ENCODE measurements at places on chromosomes 5 and 9. TPM values are rescaled to one million over a fixed set of nuclear protein-coding genes. Genes with fewer than 3 reads are reported as not detected.

GRCh38 chr5:73709536-73710129, 83.6 kb downstream of the ARHGEF28 start:
- no peak for DNase-seq

DNA sequence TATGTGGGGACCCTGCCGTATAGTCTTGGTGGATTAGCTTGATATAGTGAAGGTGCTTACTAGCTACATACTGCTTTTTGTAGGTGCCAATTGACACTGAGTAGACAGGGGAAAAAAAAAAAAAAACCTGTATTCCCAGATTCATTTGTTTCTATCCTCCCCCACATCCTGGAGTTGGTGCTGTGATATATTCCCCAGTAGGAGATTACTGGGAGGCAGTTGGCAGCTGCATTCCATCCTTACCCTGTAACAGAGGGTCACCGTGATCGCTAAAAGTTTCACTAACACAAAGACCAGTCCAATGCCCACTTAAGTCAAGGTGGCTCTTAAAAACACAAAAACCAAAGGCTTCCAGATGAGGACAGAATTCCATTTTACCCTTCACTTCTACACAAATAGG, 27.4 kb upstream of the TOMM5 start:
- no peak for DNase-seq

- DNase-seq = no peak
Measured at GRCh38 chr9:82081496-82081895, 92.9 kb downstream of the SPATA31D1 start.

DNA sequence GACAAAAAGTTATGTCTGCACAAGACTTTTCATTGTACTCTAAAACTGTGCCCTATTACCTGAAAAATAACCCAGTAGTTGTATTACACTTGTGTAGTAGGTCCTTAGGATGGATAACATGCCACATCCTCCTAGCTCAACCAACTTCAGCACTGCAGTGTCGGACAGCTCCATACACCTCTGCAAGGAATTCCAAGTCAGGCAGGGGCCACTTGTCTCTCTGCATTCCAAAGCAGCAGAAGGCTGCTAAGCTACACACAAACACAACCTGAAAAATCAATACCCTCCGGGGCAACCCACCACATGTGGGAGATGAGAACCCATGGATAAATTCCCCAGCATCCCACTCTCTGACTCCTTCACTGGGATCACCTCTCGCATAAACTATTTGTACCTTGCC, 50.2 kb downstream of the MED10 start:
- DNase-seq = peak; percentile 75

DNA sequence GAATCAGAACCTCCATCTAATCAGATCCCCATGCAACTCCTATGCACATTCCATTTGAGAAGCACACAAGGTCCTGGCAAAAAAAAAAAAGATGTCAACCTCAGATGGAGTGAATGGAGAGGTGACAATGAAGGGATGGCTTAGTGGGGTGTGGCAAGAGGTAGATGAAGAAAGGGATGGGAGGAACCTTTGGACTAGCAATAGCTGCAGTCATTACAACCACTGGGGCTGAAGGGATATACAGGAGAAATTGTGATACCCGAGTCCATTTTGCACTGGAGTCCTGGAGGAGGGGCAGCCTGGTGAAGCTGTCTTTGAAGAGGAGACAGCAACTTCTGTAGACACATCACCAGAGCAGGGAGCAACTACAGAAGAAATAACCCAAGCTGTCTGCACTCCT, 219.6 kb downstream of the ENC1 start:
- no peak for DNase-seq

DNA sequence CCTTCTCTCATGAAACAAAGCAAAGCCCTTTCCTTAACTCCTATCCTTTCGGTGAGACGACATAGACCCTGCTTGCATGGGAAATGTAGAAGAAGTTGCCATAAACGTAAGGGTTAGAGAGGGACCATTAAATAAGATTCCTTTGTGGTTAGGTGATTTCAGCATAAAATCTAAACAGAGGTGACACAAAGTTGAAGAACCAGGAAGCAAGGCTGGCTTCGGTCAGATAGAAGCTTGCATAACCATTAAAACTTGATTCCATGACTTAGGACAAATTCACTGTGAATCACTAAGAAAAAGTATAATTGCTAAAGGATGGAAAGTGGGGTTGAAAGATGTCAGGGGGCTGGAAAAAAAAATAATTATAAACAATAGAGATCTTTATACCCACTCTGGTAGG, 30.9 kb upstream of the ABLIM3 start:
- no peak for DNase-seq

DNA sequence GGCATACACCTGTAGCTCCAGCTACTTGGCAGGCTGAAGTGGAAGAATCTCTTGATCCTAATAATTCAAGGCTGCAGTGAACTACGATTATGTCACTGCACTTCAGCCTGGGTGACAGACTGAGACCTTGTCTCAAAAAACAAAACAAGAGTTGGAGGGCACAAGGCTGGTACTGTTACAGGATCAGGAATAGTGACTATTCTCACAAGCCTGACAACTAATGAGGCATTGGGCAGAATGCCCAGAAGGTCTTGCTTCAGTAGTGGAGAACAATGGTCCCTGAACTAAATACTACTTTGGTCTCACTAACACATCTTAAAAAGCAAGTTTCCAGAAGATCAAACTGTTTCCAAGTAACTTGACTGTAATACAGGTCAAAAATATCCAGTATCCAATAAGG, 182.9 kb upstream of the RFX3 start:
- no peak for DNase-seq

- DNase-seq = no peak
Measured at GRCh38 chr5:61162832-61163567, 732 bp upstream of the SMIM15 start.

- no peak for DNase-seq
Measured at GRCh38 chr5:38603691-38604090, 47.2 kb upstream of the LIFR start.

- DNase-seq = no peak
Measured at GRCh38 chr5:157799578-157799977, 56.1 kb downstream of the LSM11 start.

- no peak for DNase-seq
Measured at GRCh38 chr5:123776761-123777160, 264.8 kb downstream of the CSNK1G3 start.

- DNase-seq = no peak
Measured at GRCh38 chr5:154701181-154701580, 54.0 kb upstream of the LARP1 start.

DNA sequence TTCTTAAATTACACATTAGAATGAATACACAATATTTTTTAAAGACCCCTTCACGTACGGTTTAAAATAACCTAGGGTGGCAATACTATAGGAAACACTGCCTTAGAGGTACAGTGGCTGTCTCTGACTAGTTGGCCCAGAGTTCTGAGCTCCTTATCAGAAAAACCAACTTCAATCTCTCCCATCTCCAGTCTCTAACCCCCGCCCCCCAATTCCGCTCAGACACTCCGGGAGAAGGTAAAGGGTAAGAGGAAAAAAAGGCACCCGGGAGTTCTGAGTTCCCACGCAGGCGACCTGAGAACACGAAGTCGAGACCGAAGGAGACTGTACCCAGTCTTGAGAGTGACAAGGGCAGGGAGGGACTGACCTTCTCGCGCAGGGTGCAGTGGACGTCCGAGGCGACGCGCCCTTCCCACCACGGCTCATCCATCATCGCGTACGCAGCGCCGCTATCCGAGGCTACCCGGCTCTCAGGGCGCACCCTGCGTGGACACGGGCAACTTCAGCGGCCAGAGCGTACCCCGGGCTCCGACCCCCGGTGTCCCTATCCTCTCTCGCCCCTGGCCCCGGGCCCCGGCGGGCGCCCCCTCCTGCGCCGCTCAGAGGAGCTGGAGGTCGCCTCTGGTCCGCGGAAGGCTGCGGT, 752 bp downstream of the CCNJL start:
- DNase-seq = no peak

- no peak for DNase-seq
Measured at GRCh38 chr9:95952471-95952870, 77.0 kb downstream of the ERCC6L2 start.

DNA sequence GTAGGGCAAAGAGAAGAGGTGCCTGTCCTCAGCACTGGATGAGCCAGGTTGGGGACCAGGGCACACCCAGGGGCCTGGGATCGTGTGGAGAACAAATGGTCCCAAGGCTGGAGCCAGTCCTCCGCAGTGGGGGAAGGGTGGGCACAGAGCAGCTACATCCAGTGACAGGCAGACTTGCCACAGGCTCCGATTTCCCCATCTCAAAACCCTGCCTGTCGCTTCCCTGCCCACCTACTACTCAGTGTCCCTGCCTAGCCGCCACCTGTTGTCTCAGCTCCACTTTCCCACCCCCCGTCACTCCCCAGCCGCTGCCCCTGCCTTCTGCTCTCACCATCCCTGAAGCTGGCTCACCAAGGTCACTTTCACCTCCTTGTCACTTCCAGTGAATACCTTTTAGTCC, 13.9 kb upstream of the ENHO start:
- DNase-seq = no peak

DNA sequence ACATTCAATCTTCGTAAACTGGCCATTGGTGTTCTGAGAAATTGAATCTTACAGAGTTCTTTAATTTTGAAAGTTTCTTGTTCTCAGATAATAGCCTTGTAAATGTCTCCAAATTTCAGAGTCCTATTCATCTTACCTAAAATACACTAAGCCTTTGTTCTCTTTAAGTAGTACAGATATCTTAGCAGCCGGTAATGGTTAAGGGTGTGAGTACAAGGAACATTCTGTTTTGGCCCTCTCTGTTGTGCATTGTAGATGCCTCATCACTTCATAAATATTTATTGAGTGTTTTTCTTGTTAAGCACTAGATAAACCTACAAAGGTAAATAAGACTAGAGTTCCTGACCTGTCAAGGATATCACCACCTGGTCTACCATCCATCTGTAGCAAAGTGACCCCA, 35.2 kb downstream of the ZCCHC7 start:
- DNase-seq = no peak

DNA sequence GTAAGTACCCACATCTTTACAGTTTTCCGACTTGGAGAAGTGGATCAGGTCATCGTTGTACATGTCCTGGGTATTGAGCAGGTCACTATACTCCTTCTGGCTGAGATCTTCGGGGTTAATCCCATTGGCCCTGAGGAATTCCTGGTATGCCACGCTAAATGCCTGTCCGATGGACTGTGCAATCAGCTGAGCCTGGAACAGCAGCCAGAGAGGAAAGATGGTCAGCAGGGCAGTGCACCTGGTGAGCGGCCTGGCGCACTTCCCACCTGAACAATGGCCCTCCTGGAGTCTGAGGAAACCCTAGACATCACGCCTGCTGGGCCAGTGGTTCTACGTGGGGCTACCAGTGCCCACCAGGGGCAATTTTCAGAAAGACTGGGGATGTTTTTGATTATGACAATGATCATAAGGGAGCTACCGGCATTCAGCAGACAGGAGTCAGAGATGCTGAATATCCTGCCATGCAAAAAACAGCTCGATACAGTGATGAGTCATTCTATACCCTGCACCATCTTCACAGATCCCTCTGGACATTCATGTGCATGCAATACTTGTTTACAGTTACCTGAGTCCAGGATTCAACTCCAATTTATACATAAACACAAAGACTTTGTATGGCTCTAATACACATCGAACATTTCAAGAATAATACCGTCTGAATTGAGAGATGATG, 127.2 kb downstream of the ENTREP1 start:
- no peak for DNase-seq

DNA sequence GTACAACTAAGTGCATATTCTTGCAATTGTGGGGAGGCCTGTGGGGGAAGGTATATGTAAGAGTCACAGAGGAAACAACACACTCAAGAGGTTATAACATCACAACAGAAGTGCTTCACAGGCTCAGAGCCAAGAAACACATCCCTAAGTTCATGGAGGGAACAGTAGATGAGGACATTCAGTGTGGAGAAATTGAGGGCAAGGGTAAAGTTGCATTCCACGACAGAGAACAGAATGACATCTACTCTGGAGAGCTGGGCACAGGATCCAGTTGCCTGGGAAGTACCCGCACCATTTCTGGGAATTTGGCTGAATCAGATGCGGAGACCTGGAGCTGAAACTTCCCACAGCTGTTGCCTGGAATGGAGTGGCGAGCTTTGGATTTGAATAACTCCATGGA, 197.2 kb downstream of the NXNL2 start:
- no peak for DNase-seq

- peak; percentile 37 for DNase-seq
Measured at GRCh38 chr9:135295551-135296300, 183.9 kb upstream of the PPP1R26 start.

- no peak for DNase-seq
Measured at GRCh38 chr9:121340676-121341392, 29.2 kb downstream of the STOM start.

GRCh38 chr5:116032991-116033390, 719 bp downstream of the ARL14EPL start:
- DNase-seq = no peak

DNA sequence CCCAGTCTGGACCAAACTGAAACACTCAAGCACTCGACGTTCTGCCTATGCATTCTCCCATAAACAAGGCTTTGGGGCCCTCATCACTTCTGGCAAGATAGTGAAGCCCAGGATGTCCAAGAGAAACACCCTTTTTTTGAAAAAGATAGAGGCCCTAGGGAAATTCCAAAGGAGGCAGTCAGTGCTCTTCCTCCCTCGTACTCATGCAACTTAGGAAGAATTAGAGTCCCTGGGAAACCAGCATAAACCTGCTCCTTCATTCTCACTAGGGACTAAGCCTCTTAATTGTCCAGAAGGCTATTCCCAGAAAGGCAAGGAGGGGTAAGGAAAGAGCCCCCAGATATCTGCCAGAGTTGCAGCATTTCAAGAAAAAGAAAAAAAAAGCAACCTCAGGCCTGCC, 7.8 kb upstream of the RUSC2 start:
- no peak for DNase-seq

WDR38 gene
- total RNA-seq = not detected

DBH gene
- total RNA-seq = not detected

TAF1L gene
- not detected for total RNA-seq

TXNDC8 gene
- total RNA-seq = not detected

PCDHA11 gene
- 6.6 TPM for total RNA-seq

NPR3 gene
- not detected for total RNA-seq

ABO gene
- total RNA-seq = 0.31 TPM

SPAG8 gene
- 0.46 TPM for total RNA-seq

FCN2 gene
- total RNA-seq = not detected

ST6GALNAC6 gene
- 30.2 TPM for total RNA-seq

F12 gene
- total RNA-seq = 3.5 TPM

CBY3 gene
- total RNA-seq = 1.6 TPM

ACOT12 gene
- total RNA-seq = not detected

ZDHHC11B gene
- 0.86 TPM for total RNA-seq

CDC20B gene
- 0.18 TPM for total RNA-seq

All from H9 (cell line).